Activated CD4-positive, alpha-beta memory T cell treated with anti-CD3 and anti-CD28 coated beads for 36 hours (primary cell): ENCODE measurements at places on chromosomes 12 and 14. TPM values are rescaled to one million over a fixed set of nuclear protein-coding genes. Genes with fewer than 3 reads are reported as not detected.

SAMD15 gene
- total RNA-seq: not detected

GRCh38 chr12:80186727-80187217, 87.4 kb downstream of the OTOGL start:
- peak; percentile 19 for DNase-seq

DNA sequence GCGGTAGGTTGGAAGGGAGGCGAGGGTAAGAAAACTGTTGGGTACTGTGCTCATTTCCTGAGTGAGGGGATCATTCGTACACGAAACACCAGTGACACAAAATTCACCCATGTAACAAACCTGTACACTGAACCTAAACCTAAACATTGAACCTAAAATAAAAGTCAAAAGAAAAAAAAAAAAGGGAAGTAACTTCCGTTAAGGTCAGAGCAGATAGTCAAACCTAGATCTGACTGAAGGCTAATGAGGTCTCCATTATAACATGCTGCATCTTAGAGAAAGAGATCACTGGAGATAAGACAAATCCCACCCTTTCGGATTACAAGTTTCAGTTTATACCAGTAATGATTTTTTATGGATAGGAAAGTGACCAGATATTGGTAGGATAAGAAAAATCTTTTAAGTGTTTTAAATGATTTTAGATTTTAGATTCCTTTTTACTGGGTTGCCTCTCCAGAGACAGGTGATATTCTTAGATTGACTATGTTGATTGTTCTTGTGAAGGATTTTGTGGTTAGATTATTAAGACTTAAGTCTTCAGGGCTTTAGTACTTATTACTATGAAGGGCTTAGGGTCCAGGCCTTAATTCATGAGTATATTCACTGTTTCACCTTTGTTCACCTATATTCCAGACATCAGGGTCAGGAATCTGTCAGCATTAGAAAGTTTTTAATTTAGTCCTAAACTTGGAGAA, 11.2 kb upstream of the NCKAP1L start:
- DNase-seq: no peak

DNA sequence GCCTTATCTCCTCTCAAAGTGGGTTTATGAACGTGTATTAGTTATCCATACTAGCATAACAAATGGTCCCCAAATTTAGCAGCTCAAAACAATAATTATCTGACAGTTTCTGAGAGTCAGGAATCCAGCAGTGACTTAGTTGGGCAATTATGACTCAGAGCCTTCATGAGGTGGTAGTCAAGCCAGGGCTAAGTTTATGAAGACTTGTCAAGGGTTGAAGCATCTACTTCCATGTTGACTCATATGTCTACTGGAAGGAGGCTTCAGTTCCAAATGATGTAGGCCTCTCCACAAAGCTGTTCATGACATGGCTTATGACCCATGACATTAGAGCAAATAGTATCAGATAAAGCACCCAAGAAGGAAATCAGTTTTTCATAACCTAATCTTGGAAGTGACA, 73.2 kb downstream of the IPO8 start:
- peak; percentile 12 for DNase-seq

DNA sequence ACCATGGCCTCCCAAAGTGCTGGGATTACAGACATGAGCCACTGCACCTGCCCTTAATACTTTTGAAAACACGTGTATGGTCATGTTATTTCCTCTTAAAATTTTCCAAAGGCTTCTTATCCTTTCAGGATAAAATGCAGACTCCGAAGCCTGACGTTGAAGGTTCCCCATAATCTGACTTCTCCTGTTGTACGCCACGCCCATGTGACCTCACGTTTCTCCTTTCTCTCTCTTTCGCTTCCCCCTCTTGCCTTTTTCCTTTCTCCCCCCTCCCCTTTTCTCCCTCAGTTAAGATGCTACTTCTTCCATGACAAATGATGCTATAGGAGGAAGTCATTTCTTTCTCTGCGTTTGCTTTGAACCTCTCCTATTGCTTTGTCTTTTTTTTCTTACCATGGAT, 266.0 kb downstream of the FBXL14 start:
- DNase-seq: no peak

DNA sequence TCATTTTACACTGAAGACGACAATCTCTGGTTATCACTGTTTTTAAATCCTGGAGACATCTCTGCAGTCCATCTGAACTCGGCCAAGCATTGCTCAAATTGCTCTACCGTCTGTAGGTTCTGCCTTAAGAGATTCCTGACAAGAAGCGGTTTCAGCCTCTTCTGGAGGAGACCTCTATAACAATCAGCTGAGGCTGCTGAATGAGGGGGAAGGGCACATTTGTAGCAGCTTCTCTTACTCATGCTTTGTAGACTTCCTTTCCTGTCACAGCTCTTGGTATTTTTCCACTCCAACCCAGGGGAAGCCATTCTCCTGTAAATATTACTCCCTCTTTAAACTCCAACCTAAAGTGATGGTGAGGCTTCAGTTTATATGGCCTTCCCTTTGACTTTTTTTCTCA, 3.0 kb downstream of the ARG2 start:
- DNase-seq: peak; percentile 24

GRCh38 chr12:62910549-62911169, 24.3 kb downstream of the PPM1H start:
- no peak for DNase-seq

- DNase-seq: no peak
Measured at GRCh38 chr14:68936476-68936875, 42.6 kb downstream of the ACTN1 start.

DNA sequence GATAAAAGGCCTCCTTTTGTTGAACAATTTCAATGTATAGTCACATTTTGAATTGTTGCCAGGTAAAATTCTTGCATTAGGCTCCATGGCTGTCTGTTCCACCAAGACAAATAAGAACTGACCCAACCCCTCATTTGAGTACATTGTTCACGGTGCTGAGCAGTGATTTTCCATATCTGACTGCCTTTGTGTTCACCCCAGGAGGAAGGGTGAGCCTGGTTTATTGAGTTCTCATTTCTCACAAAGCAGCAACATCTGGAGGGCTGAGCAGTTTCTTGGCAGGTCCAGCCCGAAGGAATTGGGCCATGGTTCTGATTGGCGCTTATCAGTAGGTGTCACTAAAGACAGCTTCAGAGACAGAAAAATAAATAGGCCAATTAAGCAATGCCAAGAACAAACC, 149.1 kb downstream of the BMP4 start:
- DNase-seq: no peak

DNA sequence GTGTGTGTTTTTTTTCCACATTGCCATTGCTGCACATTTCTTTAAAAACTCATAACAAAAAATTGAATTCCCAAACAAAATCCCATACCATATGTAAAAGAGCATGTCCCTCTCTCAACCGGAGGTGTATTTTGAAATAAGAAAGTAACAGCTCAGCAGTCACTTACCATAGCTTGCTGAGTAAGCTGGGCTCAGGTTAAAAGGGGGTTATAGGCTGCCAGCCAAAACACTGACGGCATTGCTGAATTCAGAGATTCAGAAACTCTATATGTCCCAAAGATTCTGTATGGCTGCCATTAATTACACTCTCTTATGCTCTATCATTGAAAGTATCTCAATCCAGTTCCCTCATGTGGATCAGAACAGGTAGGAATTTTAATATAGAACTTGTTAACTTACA, 276.0 kb downstream of the FOXG1 start:
- no peak for DNase-seq

KLRD1 gene
- 0.26 TPM for total RNA-seq

GRCh38 chr12:88163371-88163770, 21.3 kb downstream of the TMTC3 start:
- DNase-seq: no peak

GRCh38 chr12:74977832-74978481, 231.7 kb downstream of the KCNC2 start:
- DNase-seq: no peak

GRCh38 chr14:26730929-26731618, 133.2 kb upstream of the NOVA1 start:
- no peak for DNase-seq

- no peak for DNase-seq
Measured at GRCh38 chr12:55985341-55985740, 11.5 kb downstream of the RAB5B start.

DNA sequence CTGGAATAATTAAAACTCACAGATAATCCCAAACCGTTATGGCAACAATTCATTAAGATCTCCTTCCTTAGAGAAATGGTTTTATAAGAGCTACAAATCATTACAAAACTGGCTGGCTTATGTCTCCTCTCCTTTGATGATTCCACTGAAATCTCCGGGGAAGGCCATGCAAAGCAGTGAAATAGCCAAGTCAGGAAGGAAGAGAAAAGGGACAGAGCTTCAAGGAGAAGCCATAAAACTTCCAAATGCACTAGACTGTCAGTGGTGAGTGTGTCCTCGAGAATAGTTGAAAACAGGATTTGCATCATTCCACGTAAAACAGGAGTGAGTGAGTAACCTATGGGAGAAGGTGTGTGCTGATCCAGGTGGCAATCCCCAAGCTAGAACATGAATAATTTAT, 330.0 kb downstream of the DIO2 start:
- no peak for DNase-seq

GRCh38 chr12:80268924-80269749, 169.8 kb downstream of the OTOGL start:
- no peak for DNase-seq

- no peak for DNase-seq
Measured at GRCh38 chr12:43131301-43131700, 420.7 kb downstream of the ADAMTS20 start.

GRCh38 chr12:42744539-42745182, 155.1 kb upstream of the PRICKLE1 start:
- no peak for DNase-seq

GRCh38 chr14:100899884-100900771, 3.4 kb downstream of the RTL1 start:
- no peak for DNase-seq

DNA sequence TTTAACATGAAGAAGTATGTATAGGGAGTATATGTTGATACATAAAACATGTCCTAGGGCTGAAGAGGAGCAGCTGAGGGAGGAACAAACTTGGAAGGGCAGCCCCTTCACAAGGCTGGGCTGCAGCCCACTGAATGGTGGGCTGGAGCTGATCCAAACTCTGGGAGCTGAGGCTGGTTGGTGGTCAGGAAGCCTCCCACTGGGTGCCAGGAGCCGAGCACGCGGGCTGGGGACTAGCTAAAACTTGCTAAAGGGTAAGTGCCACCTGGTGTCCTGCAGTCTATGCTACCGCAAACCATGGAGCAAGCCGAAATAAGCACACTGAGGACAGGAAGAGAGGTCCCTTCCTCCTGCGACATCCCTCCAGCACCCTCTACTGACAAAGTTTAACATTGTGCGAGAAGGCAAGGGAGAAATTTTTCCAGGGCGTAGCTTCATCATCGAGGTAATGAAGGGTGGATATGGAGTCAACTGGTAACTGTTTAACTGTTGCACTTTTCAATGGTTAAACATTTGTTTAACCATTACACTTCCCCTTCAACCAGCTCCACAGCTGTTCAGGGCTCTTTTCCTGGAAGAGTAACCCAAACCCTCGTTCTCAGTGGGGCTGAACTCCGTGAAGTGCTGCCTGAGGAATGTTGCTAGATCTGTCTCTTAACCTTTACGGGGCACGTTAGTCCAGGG, 42.2 kb downstream of the EGLN3 start:
- DNase-seq: no peak

GRCh38 chr12:83470749-83471148, 784.0 kb downstream of the TMTC2 start:
- DNase-seq: no peak

DNA sequence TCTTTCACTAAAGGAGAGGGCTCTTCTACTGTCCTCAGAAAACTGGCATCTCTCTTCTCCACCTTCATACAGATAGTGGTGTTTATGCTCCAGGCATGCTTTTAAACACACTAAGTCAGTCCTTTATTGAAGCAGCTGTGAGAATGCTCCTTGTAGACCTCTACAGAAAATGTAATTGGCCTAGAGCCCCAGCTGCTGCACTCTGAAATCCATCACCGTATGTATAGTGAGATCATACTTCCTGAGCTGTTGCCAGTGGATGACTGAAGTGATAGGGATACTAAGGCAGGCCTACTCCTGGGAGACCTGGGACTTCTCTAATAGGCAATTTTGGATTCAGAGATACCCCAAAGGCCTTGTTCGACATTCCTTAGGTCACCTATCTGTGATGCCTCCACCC, 535.4 kb downstream of the RPS29 start:
- DNase-seq: no peak

DNA sequence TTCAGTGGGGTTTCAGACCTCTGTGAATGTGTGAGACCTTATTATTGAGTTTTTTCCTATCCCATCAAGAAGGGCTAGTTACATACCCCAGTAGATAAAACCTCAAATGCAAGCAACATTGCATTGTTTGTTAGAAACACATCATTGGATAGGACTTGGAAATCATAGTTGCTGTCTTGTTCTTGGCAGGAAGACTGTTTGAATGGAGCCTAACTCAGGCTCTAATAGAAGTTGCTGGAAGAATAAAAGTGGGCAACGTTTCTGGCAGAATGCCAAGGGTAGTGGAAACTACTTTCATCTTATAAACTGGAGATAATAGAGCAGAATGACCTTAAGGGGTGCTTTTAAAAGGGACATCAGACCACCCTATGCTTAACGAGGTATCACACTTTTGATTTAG, 9.9 kb upstream of the PTHLH start:
- DNase-seq: no peak

GRCh38 chr12:105935106-105935505, 203.6 kb downstream of the NUAK1 start:
- no peak for DNase-seq

GRCh38 chr12:2462087-2462486, 332.7 kb upstream of the FKBP4 start:
- DNase-seq: no peak

- no peak for DNase-seq
Measured at GRCh38 chr14:94771158-94771905, 1.4 kb upstream of the GSC start.
